ENCODE measurements at places on chromosomes 6 and 20. TPM values are rescaled to one million over a fixed set of nuclear protein-coding genes. Genes with fewer than 3 reads are reported as not detected.

- no peaks in the 10 kb centered on the region for H3K27me3 ChIP-seq
- H3K36me3 ChIP-seq = no peaks in the 10 kb centered on the region
- H3K4me3 ChIP-seq = no peak overlapping the region
- H3K4me1 ChIP-seq = peaks cover 23% of the 10 kb centered on the region
- H3K27ac ChIP-seq = no peak overlapping the region
These were observed 3.7 kb upstream of the ARID1B start for GRCh38 chr6:156773476-156773875.

GRCh38 chr20:51966296-51966971, 164.1 kb upstream of the SALL4 start:
- no peaks in the 10 kb centered on the region for H3K27me3 ChIP-seq
- H3K4me1 ChIP-seq = no peaks in the 10 kb centered on the region
- H3K4me3 ChIP-seq = no peak overlapping the region
- no peaks in the 10 kb centered on the region for H3K36me3 ChIP-seq
- peak; percentile 41 for DNase-seq

GRCh38 chr6:166026586-166027126, 141.0 kb downstream of the TBXT start:
- no peak overlapping the region for H3K27ac ChIP-seq
- DNase-seq = no peak
- no peaks in the 10 kb centered on the region for H3K36me3 ChIP-seq
- no peaks in the 10 kb centered on the region for H3K27me3 ChIP-seq

DNA sequence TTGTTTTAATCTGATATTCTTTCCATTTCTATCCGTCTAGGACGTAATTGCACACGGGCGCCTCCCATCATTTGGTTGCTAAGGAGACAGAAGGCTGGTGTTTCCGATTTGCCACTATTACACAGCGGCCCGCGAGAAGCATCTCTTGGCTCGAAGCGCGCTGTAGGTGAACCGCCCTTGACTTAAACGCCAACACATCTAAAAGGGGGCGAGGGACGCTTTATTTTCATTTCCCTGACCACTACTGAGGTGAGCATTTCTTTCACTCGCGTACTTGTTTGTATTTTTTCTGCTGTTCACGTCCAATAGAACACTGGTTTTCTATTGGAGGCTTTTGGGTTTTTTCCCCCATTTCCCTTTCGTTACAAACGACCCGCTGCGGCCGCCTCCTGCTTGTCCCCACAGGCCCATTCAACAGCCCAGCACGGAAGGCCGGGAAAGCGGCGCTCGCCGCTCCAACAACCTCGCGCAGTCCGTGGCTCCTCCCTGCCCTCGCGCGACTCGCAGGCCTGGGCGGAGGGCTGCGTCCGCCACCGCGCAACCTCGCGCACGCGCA, 505 bp upstream of the WRNIP1 start:
- H3K27ac ChIP-seq = peak overlapping the region; percentile 94
- H3K4me3 ChIP-seq = peak overlapping the region; percentile 42

- no peak for DNase-seq
- no peak overlapping the region for H3K4me3 ChIP-seq
- no peaks in the 10 kb centered on the region for H3K27me3 ChIP-seq
These were observed 43.1 kb downstream of the RBM38 start for GRCh38 chr20:57434390-57434700.

GRCh38 chr6:83292900-83293843, 100.0 kb downstream of the RWDD2A start:
- no peaks in the 10 kb centered on the region for H3K36me3 ChIP-seq
- DNase-seq = no peak
- no peaks in the 10 kb centered on the region for H3K4me1 ChIP-seq
- H3K4me3 ChIP-seq = no peak overlapping the region
- H3K27me3 ChIP-seq = no peaks in the 10 kb centered on the region

BTBD3 gene
- total RNA-seq = 37.2 TPM

DNA sequence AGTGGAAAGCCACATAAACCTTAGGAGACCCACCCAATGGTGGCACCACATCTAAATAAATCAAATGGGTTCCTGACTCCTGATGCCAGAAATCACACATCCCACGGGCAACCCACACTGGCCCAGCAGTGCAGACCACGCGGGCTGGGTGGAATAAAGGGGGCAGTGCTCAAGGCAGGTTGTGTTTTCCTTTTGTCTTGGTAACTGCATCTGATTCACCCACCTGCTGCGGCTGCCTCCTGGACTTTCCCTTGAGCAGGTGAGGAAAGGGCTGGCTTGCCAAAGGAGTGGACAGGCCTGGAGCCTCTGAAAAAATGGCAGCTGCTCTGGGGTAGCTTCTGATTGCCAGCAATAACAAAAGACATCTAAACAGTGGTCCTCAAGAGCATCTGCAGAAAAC, 119.5 kb upstream of the KCNK16 start:
- DNase-seq = no peak

CBLN4 gene
- total RNA-seq = not detected

CCN6 gene
- total RNA-seq = not detected

- no peak for DNase-seq
- no peak overlapping the region for H3K27ac ChIP-seq
- no peak overlapping the region for H3K4me3 ChIP-seq
- H3K36me3 ChIP-seq = no peaks in the 10 kb centered on the region
- H3K27me3 ChIP-seq = no peaks in the 10 kb centered on the region
These were observed 36.4 kb upstream of the SLC17A4 start for GRCh38 chr6:25717866-25718740.

GRCh38 chr6:167493976-167494697, 169.3 kb downstream of the TTLL2 start:
- DNase-seq = peak; percentile 19
- peaks cover 8% of the 10 kb centered on the region for H3K4me1 ChIP-seq
- no peak overlapping the region for H3K4me3 ChIP-seq
- H3K36me3 ChIP-seq = no peaks in the 10 kb centered on the region

EDN3 gene
- total RNA-seq = 13.1 TPM

GRCh38 chr6:75842732-75843131, 93.7 kb downstream of the MYO6 start:
- DNase-seq = no peak
- peaks cover 20% of the 10 kb centered on the region for H3K36me3 ChIP-seq
- no peak overlapping the region for H3K27ac ChIP-seq
- no peaks in the 10 kb centered on the region for H3K4me1 ChIP-seq

GRCh38 chr20:9616833-9617461, 102.6 kb downstream of the LAMP5 start:
- peak; percentile 56 for DNase-seq
- no peaks in the 10 kb centered on the region for H3K4me1 ChIP-seq
- no peaks in the 10 kb centered on the region for H3K36me3 ChIP-seq
- peaks cover 4% of the 10 kb centered on the region for H3K27me3 ChIP-seq
- H3K4me3 ChIP-seq = no peak overlapping the region

DNA sequence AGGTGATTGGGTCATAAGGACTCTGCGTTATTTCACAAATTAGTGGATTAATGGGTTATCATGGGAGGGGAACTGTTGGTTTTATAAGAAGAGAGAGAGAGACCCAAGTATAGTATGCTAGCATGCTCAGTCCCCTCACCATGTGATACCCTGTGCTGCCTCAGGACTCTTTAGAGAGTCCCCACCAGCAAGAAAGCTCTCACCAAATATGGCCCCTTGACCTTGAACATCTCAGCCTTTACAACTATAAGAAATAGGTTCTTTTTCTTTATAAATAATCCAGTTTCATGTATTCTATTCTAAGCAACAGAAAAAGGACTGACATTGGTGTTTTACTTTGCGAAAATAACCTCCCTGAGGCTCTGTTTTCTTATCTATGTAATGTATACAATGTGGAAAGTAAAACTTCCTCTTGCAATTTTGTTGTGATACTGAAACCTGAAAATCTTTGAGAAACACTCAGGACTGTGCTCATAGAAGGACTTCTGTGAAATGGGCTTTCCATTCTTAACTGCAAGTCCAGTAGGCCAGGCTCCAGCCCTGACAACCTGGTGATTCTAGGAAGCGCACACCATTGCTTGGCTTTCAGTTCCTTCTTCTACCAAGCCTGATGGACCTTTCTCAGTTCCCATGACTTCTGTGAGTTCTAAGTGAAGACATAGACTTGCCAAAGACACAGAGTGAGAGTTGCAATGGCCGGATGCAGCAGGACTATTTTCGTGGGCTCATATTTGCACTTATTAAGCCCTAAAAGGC, 21.9 kb downstream of the SIRPD start:
- no peaks in the 10 kb centered on the region for H3K4me1 ChIP-seq
- no peaks in the 10 kb centered on the region for H3K27me3 ChIP-seq

FAM184A gene
- total RNA-seq = 3.0 TPM

ADGB gene
- 2.2 TPM for total RNA-seq

- no peaks in the 10 kb centered on the region for H3K27me3 ChIP-seq
- H3K36me3 ChIP-seq = no peaks in the 10 kb centered on the region
- H3K4me1 ChIP-seq = peaks cover 6% of the 10 kb centered on the region
- no peak overlapping the region for H3K4me3 ChIP-seq
These were observed 9.4 kb downstream of the MYH7B start for GRCh38 chr20:34965051-34965450.

KIAA1586 gene
- total RNA-seq = 0.75 TPM

SCGN gene
- 6.4 TPM for total RNA-seq

GRCh38 chr20:19435316-19435715, 222.9 kb downstream of the SLC24A3 start:
- no peak overlapping the region for H3K27ac ChIP-seq
- no peaks in the 10 kb centered on the region for H3K27me3 ChIP-seq
- H3K36me3 ChIP-seq = no peaks in the 10 kb centered on the region
- no peak for DNase-seq

- DNase-seq = no peak
- no peak overlapping the region for H3K27ac ChIP-seq
- no peaks in the 10 kb centered on the region for H3K4me1 ChIP-seq
- H3K4me3 ChIP-seq = no peak overlapping the region
- no peaks in the 10 kb centered on the region for H3K36me3 ChIP-seq
These were observed 200.5 kb downstream of the SMOC2 start for GRCh38 chr6:168641446-168641845.

HSPA12B gene
- total RNA-seq = 3.2 TPM

PTCRA gene
- not detected for total RNA-seq

DNA sequence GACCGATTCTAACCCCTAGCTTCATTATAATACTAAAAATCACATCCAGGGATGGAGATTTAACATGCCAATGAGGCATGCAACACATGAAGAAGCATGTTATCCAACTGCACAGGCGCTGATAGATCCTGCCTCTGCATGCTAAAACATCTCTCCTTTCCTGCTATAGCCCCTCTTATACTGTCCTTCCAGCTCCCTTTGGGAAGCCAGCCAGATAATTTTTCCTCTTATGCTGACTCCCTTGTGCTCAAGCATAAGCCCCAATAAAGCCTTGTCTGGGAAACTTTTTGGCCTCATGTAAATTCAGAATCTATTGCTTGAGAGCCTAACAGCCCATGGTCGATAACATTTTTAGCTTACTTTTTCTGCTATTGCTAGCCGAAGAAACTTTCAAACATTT, 404.3 kb downstream of the EPM2A start:
- no peak for DNase-seq
- no peaks in the 10 kb centered on the region for H3K36me3 ChIP-seq
- no peaks in the 10 kb centered on the region for H3K27me3 ChIP-seq
- no peak overlapping the region for H3K27ac ChIP-seq

GRCh38 chr20:36642136-36642535, 3.9 kb downstream of the SLA2 start:
- no peak overlapping the region for H3K4me3 ChIP-seq
- H3K4me1 ChIP-seq = no peaks in the 10 kb centered on the region
- no peaks in the 10 kb centered on the region for H3K36me3 ChIP-seq
- H3K27ac ChIP-seq = no peak overlapping the region

DEFB121 gene
- total RNA-seq = not detected

TSHZ2 gene
- 4.6 TPM for total RNA-seq

- H3K4me1 ChIP-seq = no peaks in the 10 kb centered on the region
- H3K27ac ChIP-seq = no peak overlapping the region
- H3K36me3 ChIP-seq = no peaks in the 10 kb centered on the region
These were observed 278.2 kb upstream of the SUPT3H start for GRCh38 chr6:45655745-45656476.

DNA sequence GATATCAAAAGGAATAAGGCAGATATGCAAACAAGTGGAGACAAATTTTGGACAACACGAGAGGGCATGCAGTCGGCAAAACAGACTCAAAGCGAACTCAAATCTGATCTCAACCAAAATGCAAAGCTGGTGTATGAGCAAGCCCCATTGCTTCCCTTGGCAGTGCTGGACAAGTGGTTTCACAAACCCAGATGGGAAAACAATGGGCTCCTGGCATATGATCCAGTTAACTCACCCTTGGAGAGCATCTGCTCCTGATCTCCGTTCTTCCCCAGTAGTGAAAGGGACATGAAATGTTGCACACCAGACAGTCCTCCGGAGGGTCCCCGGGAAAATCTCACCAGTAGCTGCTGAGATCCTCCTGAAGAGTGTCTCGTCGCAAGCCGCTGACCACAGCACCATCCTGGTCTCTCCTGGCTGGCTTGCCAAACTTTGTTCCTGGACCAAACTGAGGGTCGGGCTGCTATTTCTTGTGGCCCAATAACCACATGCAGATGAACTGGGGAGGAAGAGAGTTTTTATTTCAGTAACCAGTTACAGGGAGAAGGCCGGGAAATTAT, 84.3 kb upstream of the THBS2 start:
- H3K27ac ChIP-seq = no peak overlapping the region
- H3K36me3 ChIP-seq = no peaks in the 10 kb centered on the region
- no peaks in the 10 kb centered on the region for H3K4me1 ChIP-seq
- H3K4me3 ChIP-seq = no peak overlapping the region
- H3K27me3 ChIP-seq = no peaks in the 10 kb centered on the region
- no peak for DNase-seq

SMLR1 gene
- total RNA-seq = not detected

KHDRBS2 gene
- total RNA-seq = 1.6 TPM

- no peaks in the 10 kb centered on the region for H3K4me1 ChIP-seq
- H3K27me3 ChIP-seq = no peaks in the 10 kb centered on the region
- no peak overlapping the region for H3K27ac ChIP-seq
- no peaks in the 10 kb centered on the region for H3K36me3 ChIP-seq
- H3K4me3 ChIP-seq = no peak overlapping the region
These were observed 7.8 kb upstream of the DUSP22 start for GRCh38 chr6:284486-284885.

DNA sequence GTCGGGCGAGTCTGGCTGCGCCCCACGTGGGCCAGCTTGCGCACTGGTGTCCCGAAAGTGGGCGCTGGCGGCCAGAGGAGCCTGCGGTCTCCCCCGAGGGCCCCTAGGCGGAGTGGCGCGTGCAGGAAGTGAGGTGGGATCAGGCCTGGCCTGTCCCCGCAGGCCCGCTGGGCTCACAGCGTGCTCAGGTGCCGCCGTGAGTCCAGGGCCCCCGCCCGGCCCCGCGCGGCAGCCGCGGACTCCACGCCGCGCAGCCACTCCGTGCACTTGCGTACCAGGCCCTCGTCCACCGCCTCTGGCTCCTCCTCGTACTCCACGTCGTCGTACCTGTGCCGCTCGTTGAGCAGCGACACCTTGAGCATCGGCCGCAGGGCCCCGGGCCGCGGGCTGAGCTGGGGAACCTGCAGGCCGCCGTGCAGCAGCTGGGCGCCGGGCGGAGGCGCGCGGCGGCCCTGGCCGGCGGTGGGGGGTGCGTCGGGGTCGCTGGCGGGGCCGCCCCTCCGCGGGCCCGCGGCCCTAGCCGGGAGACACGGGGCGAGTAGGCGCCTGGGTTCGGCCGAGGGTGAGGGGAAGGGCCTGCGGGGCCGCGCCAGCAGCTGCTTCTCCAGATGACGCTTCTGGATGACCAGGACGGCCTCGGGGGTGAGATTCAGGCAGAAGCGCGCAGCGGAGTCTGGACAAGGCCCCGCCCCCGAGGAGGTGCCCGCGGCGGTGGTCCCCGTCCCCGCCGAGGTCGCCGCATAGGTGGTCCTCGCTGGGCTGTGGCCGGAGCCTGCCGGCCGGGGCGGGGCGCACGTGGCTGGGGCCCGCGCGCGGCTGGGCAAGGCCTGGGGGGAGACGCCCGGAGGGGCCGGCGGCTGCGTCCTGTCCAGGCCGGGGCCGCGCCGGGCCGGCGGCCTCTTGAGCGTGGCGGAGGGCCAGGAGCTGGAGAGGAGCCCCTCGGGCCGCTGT, 835 bp downstream of the PRR18 start:
- DNase-seq = no peak
- peak overlapping the region; percentile 16 for H3K4me3 ChIP-seq
- H3K4me1 ChIP-seq = no peaks in the 10 kb centered on the region
- H3K27ac ChIP-seq = no peak overlapping the region
- no peaks in the 10 kb centered on the region for H3K36me3 ChIP-seq
